ENCODE measurements at places on chromosomes 6 and 20.

DNA sequence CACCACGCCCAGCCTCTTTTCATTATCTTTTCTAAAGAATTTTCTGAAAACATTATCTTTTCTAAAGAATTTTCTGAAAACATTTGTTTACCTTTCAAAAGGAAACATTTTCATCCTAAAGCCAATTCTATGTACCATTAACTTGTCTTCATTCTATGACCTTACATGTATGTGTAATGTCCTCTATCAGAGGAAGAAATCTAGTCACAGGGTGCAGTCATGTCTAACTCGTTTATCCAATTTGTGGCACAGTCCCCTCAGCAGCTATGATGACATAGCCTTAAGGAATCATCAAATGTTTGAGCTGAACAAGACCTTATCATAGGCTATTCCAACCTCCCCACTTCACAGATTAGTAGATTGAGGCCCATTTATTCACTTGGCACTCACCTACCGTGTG lies 21.5 kb upstream of the SPTLC3 start:
- DNase-seq: no peak

GRCh38 chr6:6678185-6678671 lies 89.7 kb downstream of the LY86 start:
- no peak for DNase-seq

DNA sequence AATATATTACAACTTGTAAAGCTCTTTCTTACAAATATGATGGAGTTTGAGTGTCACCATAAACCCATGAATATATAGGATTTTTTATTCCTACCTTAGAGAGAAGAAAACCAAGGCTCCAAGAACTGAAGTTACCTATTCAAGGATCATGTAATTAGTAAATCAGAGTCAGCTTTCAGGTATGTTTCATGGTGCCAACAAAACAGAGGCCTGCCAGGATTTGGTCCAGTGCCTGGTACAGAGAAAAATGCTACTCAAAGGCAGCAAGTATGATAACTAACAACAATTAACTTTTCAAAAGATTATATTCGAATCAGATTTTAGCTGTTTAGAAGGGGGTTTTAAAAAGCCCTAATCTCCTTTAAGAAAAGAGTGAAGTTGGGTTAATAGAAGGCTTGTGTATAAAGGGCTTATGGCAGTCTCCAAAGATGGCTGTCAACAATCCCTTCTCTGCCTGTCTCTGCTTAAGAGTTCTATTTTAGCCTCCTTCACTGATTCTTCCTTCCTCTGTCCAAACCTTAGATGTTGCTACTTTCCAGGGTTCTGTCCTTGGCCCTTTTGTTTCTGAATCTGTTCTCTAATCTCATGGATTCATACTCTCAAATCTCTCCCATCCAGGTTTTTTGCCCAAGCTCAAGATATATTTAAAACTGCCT lies 7.8 kb downstream of the MAP3K7 start:
- DNase-seq: no peak

- DNase-seq: peak; percentile 16
Observed at GRCh38 chr6:42820512-42821340, 38.9 kb downstream of the BICRAL start.

DNA sequence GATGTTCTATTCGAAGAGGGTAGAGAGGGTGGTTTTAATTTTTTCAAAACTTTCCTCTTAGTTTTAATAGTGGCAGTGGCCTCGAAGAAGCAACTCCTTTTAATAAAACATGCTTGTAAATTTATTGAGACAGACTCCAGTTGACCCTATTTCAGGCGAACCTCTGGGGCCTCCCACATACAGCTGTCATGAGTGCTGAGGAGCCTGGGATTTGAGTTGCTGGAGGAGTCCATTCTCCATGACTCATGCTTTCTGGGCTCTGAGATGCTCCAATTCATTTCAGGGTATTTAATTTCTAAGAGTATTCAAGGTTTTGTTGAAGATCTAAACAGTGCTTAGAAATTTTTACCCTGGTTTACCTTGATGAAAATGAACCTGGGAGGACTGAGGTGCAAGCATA lies 580.4 kb downstream of the CBLN4 start:
- DNase-seq: no peak

DNA sequence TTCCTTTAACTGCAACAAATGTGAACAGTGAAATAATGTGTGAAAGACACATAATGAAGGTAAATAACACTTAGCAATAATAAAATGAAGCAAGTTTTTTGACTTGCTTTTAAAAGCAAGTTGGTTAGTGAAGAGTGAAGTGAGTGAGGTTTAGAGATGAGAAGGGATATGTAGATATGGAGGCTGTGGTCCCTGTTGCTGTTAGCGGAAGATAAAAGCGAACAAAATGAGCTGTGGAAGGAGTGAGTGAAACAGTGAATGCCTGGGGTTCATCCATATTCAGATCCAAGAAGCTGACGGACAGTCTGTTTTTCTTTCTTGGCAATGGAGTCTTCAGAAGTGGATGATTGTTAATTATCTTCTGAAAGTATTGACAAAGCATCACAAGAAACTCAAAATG lies 23.5 kb downstream of the ZBTB9 start:
- DNase-seq: no peak

DNA sequence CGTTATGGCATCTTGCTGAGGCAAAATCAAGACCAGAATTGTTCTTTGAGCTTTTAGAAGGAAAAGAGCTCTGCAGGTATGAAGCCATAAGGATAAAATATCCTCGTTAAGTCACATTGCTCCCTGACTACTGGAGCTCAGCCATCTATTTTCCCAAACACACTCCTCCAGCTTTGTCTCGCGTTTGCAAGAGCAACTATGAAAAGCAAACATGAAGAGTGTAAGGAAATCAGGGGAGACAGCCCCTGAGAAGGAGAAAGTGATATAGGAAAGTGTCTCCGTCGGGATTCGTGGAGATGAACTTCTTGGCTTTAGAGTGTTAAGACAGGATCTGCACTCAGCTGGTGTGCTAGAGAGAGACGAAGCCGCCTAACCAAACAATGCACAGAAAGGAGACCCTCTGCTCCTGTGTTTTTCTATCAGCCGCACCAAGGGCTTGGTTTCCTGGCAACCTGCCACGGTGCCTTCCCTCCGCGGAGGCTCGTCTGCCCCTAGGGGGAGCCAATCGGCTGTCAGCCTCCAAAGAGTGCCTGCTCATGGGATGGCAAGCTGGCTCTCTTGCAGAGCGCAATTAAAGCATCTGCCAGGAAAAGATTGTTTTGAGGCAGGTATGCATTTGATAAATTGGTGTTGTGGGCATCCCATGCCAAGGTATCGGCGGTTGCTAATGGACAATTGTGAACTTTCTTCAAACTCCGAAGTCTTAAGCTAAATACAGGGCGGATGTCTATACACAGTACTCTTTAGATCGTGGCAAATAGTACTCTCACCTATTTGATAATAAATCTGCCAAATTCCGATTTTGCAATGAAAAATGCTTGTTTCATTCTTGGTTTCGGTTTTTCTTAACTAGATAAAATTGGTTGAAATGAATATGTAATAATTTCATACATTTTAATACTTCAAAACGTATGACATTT lies 603.2 kb downstream of the RNF144B start:
- peak; percentile 52 for DNase-seq

DNA sequence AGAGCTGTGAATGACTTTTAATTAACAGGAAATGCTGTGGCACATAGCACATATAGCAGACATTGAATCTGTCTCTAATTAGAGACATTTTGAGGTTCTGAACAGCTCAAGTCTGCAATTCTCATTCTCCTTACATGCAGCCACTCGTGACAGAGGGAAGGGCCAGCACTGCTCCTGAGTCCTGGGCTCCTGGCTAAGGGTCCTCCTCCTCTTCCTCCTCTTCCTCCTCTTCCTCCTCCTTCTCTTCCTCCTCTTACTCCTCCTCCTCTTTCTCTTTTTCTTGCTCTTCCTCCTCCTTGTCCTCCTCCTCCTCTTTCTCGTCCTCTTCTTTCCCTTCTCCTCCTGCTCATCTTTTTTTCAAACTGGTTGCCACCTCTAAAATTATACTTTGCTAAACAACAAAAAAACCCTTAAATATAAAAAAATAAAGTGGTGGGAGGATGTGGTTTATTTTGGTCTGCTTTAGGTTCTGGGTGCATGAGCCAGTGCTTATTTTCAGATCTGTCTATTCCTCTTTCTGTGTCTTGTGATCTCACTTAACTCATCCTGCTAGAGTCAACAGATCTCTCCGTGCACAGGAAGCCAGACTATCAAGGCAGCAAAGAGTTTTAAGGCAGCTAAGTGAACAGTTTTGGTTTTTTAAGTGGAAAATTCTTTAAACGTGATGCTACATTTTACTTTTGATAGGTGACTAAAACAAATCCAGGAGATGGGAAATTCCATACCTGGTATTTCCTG lies 159.3 kb downstream of the CD83 start:
- DNase-seq: no peak

DNA sequence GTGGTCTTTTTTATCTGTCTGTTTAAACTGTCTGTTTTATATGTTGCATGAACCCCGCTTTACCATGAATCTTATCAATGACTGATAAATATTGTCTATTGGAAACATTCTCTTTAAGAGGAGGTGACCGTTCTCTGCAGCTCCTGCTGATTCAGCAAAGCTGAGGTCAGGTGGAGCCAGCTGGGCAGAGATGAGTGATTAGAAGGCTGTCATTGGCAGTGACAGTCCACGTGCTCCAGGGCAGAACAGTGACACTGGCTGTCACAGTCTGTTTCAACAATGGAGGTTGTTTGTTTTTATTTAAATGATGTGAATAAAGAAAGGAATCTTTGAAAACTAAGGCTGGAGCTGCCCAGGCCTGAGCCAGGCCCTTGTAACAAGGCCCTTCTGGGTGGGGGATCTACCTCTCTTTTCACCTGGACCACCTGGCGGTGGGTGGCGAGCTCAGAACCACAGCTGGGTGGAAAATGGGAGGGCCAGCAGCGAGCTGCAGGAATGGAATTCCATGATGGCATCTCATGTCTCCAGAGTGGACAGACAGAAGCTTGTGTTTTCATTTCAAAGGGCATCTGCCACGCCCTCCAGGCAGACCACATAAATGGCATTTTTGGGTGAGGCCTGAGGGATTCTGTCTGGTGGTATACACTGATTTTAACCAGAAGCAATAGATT lies 12.6 kb downstream of the SYNJ2 start:
- DNase-seq: peak; percentile 35

DNA sequence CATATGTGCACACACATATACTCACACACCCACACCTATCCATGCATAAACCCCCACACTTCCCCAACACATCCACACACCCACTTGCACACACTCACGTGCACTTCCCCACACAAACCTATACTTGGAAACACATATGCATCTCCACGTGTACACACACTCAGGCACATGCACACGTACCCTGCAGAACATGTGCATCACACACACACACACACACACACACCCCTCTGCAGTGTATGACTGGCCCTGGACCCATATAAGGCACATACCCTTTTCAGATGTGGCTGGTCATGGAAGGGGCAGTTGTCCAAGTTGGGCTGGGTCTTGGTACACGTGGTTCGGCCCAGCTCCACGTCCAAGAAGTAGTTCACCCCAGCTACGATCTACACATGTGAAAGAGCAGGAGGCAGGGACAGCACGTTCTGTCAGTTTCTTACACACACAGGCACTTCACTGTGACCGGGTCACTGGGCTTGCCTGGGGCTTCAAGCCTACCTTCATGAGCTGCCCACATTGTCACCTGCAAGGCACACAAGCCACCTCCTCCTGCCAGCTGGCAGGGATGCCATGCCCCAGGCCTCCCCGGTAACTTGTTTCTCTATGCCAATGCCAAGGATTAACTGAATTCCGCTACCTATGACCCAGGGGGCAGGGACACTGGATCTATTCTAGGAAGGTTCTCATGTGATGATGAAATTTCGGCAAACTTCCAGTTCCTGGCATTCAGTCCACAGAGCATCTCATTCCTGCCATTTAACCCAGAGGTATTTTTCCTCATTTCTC lies 2.6 kb downstream of the CST3 start:
- no peak for DNase-seq

DNA sequence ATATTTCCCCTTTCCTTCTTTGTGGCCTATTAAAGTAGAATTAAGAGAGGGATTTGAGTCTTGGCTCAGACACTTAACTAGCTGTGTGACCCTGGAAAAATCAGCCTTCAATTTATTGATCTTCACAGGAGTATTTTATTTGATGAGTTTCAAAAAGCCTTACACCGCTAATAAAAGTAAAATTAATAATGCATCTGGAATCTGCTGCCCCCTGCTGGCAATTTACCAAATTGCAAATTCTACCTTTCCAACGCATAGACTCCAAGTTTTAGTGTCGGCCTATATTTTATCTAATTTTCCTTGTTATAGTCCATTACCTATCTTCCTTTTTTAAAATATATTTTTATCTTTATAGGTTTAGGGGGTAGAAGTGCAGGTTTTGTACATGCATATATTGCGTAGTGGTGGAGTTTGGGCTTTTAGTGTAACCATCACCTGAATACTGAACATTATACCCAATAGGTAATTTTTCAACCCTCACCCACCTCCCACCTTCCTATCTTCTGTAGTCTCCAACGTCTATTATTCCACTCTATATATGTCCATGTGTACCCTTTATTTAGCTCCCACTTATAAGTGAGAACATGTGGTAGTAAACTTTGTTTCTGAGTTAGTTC lies 46.3 kb downstream of the GOPC start:
- DNase-seq: no peak

DNA sequence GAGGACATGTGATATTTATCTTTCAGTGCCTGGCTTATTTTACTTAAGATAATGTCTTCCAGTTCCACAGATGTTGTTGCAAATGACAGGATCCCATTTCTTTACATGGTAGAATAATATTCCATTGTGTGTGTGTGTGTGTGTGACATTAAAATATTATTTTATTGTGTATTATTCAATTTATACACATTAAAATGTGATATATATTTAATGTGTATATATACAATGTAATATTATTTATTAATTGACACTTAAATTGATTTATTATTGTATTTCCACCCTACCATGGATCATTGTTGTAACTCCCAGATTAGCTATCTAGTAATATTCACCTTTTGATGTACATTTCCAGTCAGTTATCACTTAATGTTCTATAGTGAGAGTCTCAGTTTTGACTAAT lies 1422.5 kb upstream of the ADGRB3 start:
- DNase-seq: no peak

DNA sequence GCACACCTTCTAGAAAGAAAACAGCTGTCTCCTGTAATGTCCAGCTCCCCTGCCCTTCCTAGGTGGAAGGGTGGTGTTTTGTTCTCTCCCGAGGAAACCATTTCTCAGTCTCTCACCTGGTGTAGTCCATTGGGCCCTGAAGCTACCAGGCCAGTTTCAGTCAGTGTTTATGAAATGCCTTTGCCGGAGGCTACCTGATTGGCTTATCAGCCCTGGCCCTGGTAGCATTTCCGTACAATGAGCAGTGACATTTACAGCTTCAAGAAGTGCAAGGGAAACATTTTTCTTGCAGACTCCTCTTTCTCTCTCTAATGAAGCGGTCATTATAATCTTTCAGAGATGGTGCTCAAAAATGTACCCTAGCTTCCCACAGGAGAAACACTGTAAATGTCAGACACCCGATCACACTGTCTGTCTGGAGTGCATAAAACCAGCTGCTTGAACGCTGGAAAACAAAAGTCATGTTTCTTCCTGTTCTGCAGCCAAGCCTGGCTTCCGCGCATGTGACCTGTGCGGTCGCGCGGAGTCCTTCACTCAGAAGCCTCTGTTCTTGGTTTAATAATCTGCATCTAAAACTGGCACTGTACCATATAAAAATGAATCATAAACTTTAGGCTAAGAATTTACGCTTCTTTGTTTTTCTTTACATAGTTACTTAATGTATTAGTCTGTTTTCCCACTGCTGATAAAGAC lies 28.4 kb upstream of the SAYSD1 start:
- no peak for DNase-seq

GRCh38 chr20:47421076-47421475 lies 64.6 kb upstream of the ZMYND8 start:
- DNase-seq: no peak

GRCh38 chr6:8030920-8031319 lies 33.3 kb downstream of the BLOC1S5 start:
- DNase-seq: no peak
